ENCODE measurements at places on chromosomes 4 and X.
A peak's percentile ranks its signal among the peaks of the same experiment; 100 is the strongest.

GRCh38 chr4:97670703-97671269, 472.5 kb downstream of the STPG2 start:
- no peak for DNase-seq

- no peak for DNase-seq
Observed at GRCh38 chr4:80587871-80588385, 252.4 kb downstream of the CFAP299 start.

DNA sequence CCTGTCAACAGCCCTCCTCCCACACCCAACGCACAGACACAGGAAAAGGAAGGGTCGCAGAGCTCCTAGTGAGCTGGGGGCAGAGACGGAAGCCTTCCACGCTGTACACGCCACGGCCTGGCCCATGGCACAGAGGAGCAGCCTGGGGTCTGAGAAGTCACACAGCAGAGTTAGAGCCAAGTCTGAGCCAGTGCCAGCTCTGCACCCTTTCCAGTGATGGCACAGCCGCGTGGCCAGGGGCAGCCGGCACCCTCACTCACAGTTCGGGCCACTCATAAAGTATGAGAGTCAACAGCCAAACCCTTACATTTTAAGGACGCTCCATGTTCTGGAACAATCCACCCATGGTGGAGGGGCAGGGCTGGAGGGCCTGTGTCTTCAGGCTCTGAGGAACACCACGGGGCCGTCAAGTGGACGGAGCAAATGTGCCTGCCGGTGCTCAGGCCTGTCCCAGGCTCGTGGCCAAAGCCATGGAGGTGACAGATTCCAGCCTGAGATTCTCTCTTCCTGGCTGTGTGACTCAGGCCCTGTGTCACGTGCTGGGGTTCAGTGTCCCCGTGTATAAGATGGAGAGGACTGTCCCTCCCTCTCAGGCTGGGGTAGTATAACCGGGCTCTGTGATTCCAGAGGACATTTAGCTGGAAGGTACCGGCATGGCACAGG, 91.2 kb downstream of the ABLIM2 start:
- no peak for DNase-seq

GRCh38 chr4:150094676-150095075, 16.4 kb downstream of the DCLK2 start:
- DNase-seq = no peak

- no peak for DNase-seq
Observed at GRCh38 chr4:1804638-1805492, 11.8 kb downstream of the FGFR3 start.

GRCh38 chr4:183636923-183637322, 22.1 kb downstream of the RWDD4 start:
- no peak for DNase-seq

DNA sequence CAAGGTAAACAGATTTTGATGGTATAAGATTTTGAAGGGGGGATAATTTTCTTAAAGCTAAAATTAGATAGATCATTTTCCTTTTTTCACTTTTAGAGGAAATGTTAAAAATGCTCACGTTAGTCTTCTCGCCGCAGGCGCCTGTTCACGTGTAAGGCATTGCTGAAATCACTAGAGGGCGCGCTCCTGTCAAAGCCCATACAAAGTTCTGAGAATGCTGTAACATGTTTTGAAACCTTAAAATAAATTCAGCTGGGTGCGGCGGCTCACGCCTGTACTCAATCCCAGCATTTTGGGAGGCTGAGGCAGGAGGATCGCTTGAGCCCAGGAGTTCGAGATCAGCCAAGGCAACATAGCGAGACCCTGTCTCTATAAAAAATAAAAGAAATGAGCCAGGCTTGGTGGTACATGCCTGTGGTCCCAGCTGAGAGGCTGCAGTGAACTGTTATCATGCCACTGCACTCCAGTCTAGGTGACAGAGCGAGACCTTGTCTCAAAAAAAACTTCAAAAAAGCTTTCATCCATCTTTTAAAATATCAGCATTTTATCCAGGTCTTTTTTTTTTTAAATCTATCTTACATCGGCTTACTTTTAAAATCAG, 138.0 kb downstream of the RBMX2 start:
- DNase-seq = peak; percentile 25

- no peak for DNase-seq
Observed at GRCh38 chr4:138329506-138330070, 87.4 kb upstream of the SLC7A11 start.

DNA sequence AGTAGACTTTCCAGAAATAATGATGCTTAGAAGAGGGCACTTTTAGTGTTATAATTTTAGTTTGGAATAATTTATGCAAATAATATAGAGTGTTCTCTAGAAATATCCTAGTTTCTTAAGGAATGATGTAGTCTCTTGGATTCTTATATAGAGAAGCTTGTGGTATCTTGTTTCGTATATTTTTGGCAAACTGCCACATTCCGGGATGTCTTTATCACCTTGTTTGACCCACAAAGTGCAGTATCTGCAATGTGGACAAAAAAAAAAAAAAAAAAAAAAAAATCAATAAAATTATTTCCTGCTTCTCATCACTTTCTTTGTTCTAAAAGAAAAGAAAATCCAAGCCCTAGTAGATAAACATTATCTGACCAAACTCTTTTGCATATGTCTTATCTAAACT, 1577.7 kb upstream of the TENM3 start:
- no peak for DNase-seq

DNA sequence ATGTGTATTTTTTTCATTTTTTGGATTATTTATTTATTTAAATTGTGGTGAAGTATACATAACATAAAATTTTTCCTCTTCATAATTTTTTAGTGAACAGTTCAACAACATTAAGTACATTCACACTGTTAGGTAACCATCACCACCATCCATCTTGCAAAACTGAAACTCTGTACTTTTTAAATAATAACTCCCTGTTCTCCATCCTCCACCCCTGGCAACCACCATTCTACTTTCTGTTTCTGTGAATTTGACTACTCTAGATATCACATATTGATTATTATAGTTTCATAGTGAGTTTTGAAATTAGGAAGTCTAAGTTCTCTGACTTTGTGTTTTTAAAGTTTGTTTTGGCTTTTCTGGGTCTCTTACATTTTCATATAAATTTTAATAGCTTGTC, 89.3 kb upstream of the STX18 start:
- DNase-seq = no peak

- no peak for DNase-seq
Observed at GRCh38 chrX:155108427-155108826, 37.1 kb downstream of the BRCC3 start.

DNA sequence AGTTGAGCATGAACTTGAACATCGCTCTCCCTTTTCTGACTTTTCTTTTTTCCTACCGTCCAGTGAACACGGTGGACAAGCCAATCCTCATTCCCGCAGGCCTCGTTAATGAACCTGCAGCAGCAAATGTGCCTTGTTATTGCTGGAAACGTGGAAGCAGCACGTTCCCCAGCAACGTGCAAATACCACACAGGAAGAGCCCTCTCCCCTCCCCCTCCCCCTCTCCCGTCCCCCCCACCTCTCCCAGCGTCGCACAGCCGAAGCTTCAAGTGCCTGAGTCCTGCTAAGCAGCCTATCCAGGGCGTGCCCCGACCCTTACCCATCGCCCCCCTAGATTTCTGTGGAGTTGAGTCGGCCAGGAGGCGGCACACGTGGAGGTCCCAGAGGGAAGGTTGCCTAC, 219.9 kb downstream of the BCOR start:
- DNase-seq = no peak
